ENCODE measurements at places on chromosomes 6 and 20. TPM values are rescaled to one million over a fixed set of nuclear protein-coding genes. Genes with fewer than 3 reads are reported as not detected.

- DNase-seq, result no peak
Observed at GRCh38 chr20:59103573-59103972, 60.0 kb upstream of the ZNF831 start.

ANGPT4 gene
- 3.2 TPM for total RNA-seq

RNF182 gene
- 1.6 TPM for total RNA-seq

PPP1R14C gene
- total RNA-seq, result 80.8 TPM

DNA sequence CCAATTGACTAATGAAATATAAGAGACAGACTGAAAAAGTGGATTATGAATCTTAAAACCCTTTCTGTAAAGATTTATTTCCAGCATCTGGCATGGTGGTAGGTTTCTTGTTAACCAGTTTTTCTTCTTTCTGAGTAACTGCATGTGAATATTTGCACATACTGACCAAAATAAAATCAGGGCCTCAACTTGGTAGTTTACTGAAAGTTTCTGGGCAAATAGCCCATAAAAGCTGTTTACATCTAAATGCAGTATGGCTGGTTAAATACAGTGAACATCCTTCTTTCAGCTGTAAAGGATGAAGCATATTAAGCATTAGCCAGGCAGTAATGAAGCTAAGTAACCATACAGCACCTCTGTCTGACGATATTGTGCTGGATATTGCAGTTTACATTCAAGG, 83.6 kb upstream of the EYS start:
- DNase-seq, result no peak

DNA sequence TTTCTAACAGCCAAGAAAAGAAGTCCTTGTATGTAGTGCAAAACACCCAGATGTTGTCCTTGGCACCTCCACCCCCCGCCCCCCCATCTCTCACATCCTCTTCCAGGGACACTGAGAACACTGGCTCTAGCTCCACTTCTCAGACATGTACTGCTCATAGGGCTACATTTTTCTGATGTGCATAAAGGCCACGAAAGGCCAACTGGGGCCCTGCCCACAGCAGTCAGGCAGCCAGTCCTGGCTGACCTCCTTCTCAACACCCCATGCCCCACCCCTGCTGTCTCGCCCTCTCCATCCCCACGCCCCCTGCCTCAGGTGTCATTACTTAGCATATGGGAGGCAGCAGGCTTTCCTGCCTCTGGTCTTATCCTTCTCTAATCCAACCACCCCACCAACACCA, 11.3 kb downstream of the GABRR1 start:
- no peak for DNase-seq

DNA sequence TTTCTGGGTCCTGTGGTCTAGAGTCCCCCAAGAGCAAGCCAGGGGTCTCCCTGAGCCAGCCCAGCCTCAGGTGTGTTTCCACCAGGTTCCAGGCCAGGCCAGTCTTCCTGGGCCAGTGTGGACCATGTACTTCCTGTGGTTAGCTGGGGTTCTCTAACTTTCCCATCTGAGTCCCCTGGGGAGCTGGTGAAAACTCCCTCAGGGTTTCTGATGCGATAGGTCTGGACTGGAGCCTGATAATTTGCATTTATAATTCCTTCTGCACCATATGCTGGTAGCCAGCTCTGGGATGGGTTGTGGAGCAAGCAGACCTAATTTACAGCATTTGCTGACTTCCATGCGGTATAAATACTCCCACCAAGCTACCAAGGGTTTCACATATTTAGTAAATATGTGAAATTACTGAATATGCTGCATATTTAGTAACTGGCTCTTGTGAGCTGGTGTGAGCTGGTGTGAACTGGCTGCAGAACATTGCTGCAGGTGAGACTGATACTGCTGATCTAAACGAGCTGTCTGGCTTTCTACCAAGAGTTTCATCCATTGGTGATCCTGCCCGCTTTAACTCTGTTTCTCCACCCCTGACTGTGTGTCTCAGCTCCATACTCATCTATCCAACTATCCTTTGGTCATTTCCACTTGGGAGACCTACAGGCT, 62.6 kb downstream of the RIN2 start:
- no peak for DNase-seq

DNA sequence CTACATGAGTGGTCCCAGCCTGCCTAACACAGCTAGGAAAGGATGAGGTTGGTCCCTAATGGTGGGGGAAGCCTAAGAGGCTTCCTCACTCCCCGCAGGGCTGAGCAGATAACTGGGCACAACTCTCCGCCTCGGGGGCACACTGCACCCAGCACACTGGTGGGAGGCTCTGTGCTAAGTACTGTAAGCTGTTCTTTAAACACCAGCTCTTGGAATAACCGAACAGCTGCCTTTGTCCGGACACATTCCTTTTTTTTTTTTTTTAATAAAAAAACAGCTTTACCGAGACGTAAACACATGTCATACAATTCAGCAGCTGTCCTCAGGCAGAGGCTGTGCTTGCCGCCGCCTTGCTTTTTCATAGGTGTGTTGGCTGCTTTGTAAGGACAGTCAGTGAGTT, 6.9 kb downstream of the PSMG4 start:
- no peak for DNase-seq

- no peak for DNase-seq
Observed at GRCh38 chr20:58524814-58525213, 9.6 kb upstream of the APCDD1L start.

DNA sequence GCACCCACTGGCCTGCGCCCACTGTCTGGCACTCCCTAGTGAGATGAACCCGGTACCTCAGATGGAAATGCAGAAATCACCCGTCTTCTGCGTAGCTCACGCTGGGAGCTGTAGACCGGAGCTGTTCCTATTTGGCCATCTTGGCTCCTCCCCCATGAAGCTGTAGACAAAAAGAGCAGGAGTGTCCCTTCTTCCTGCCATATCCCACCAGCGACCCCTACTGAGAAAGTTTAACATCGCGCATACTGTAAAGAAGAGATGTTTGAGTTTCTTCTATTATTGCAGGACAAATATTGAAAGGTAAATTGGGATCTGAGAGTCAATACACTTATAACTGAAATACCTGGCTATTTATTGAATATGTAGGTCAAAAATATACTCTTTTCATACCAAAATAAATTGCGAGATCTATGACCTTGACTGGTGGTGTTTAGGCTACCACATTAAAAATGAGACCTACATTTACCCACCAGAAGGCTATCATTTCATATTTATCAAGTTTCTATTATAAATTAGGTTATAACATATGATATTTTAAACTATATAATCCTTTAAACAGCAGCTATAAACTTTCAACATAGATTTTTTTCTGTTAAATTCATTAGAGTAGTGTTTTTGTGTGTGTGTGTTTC, 586.3 kb downstream of the HTR1B start:
- peak; percentile 26 for DNase-seq

- DNase-seq, result no peak
Observed at GRCh38 chr20:25242231-25242630, 5.7 kb upstream of the PYGB start.

DNA sequence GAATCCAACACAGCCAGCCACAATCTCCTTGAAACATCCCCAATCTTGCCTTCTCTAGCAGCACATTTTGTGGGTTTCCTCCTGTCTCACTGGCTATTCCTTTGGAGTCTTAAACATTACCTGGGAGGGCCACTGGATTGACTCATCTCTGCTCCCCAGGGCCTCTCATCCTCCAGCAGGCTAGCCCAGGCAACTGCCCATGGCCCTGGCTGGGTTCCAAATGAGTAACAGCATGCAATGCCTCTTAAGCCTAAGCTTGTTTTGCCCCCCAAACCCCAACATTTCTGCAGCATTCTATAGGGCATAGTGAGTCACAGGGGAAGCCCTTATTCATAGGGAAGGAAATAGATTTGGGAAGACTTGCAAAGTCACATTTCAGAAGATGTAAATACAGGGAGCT, 204.9 kb downstream of the FOXA2 start:
- DNase-seq, result no peak

DNA sequence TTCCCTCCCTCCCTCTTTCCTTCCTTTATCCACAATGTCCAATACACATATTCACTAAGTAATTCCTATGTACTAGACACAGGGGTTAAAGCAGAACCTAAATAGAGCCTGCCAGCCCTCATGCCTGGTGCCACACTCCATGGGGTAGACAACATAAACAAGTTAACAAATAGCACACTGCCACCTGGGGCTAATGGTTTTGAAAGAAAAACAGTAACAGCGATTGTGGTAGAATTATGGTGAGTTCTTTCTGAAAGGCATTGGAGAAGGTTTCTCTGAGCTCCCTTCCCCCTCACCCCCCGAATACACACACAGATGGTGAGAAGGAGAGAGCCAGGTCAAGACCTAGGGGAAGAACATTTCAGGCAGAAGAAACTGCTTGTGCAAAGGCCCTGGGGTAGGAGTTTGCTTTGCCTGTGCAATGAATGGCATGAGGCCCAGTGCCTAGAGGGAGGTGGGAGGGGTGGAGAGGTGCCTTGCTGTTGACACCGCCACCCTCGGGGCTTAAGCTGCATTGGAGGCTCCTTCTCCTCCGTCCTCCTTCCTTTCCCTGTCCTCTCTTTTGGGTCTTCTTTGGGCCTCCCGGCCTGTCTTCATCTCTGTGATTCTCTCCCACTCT, 502.4 kb upstream of the SULF2 start:
- DNase-seq, result no peak

DNA sequence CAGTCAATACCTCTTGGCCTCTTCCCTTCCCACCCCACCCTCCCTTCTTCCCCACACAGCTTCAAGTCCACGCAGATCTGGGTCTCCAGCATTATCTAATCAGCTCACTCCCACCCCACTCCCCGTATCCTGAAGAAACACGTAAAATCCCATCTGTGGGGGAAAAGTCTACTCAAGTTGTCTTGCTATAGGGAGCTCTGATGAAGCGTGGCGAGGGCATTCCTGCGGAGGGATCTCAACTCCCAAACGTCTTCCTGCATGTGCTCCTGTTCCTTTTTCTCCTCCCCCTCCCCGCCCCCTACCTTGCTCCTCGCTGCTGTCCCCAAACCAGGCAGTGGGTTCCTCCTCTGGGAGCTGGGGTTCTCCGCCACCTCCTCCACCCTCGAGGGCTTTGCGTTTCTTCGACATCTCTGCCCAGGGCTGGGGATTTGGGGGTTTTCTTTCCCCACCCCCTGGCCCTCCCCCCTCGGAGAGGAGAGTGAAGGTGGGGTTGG, 181.8 kb downstream of the TBXT start:
- no peak for DNase-seq

SOX18 gene
- 16.9 TPM for total RNA-seq

DNA sequence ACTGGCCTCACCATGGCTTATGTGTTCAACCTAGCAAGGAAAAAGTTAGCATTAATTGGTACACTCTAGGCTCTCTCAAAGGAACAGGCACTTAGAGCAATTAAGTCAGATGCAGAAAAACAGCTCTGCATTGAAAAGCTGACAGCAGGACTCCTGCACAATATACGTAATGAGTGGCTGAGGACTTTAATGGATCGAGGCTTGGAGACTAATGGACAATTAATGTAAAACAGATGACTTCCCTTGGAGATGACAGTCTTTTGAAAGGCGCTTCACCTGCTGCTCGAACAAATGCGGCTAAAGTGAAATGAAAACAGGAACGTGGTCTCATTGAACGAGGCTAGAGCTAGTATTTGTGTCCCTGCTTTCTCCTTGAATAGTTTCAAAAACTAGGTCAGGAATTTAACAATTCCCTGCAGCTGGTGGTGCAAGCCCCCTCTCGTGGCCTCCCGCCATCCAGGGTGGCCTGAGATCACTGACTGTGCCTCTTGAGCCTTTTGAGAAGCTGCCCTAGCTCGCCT, 137.1 kb downstream of the ELOVL4 start:
- peak; percentile 84 for DNase-seq

DNA sequence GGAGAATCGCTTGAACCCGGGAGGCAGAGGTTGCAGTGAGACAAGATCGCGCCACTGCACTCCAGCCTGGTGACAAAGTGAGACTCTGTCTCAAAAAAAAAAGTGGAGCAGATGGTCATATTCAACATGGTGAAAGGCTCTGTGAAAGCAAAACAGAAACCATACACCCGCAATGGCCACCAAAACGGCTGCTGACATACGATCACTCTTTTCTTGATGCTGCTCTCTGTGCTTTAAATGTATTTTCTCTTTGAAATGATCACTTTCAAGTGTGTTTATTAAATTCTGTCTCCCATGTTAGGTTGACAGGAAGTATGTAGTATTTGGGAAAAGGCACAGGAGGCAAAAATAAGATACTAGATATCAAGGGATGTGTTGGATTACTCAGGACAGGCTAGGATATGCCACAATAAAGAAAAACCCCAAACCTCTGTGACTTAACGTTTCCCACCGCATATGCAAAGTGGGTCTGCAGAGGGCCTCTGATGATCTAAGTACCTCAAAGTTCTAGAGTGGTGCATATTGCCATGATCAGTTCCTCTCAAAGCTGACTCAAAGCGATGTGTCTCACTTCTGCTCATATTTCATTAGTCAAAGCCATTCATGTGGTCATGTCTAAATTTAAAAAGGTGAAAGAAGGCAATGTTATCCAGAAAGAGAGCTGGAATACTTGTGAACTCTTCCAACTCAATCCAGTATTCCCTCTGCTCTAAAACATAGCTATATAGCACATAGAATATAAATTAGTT, 155.1 kb upstream of the SOX4 start:
- DNase-seq, result no peak

DNA sequence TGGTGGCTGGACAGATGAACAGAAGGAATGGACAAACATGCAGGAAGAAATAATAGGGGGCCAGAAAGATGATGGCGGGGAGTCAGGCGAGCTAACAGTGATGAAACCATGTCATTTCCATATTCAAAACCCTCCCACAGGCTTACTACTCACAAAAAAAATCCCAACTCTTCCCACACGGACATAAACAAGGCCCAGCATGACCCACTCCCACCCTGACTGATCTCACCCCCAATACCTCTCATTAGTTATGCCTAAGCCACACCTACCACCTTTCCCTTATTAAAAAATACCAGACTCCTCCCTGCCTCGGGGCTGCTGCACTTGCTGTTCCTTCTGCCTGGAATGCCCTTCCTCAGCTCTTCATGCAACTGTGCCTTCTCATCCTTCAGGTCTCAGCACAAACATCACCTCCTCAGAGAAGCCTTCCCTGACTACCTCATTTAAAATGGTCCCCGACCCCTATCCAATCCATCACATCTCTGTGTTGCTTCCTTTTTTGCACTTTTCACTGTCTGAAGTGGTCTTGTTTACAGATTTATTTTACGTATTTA, 145.8 kb downstream of the PREX1 start:
- DNase-seq, result no peak

- no peak for DNase-seq
Observed at GRCh38 chr6:137387096-137387764, 107.0 kb downstream of the OLIG3 start.

NT5E gene
- 106 TPM for total RNA-seq

DNA sequence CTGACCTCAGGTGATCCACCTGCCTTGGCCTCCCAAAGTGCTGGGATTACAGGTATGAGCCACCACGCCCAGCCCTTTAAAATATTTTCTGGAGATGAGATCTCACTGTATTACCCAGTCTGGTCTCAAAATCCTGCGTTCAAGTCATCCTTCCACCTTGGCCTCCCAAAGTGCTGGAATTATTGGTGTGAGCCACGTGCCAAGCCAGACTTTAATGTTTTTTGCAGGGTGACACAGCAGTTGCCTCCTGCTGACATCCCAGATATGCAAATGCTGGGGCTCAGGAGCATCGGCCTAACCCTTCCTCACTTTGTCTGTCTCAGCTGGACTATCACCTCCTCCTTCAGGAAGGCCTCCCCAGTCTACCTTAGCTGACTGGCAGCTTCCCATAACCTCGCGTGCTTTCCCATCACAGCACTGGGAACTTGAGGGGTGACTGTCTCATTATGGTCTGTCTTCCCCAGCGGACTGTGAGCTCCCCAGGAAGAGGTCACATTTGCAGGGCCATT, 14.3 kb upstream of the ID1 start:
- DNase-seq, result no peak
